ENCODE measurements at places on chromosomes 11 and 22.
A peak's percentile ranks its signal among the peaks of the same experiment; 100 is the strongest.

DNA sequence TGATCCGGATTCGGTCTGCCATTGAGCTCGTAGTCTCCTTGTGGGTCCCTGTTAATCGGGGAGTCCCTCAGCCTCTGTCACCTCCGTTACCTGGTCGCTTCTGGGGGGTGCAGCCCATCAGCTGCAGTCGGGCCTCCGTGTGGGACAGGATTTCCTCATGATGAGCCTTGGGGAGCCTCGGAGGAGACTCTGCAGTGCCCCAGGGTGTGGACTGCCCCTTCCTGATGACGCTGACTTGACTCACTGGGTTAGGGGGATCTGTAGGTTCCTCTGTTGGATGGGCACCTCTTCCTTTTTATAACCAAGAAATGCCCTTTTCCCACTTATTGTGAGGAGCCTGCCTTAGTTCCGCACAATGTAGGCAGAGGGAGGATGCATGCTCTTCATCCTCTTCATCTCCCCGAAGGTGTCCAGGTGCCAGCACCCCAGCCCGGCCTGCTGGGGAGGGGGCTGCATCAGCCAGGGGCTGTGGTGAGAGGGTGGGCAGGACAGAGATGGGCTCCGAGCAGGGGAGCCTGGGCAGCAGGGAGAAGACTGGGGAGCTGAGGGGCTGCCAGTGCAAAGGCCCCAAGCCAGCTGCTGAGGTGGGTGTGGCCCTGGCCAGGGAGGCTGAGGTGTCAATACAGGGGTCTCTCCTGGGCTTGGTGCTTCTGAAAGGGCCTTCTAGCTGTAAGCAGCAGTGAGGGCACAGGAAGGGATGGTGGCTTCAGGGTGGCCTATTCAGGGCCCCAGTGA lies 13.5 kb upstream of the TTLL8 start:
- no peak for DNase-seq

- no peak for DNase-seq
Measured at GRCh38 chr11:85783758-85784157, 27.2 kb downstream of the SYTL2 start.

GRCh38 chr22:47090591-47091245 lies 328.3 kb downstream of the TBC1D22A start:
- no peak for DNase-seq

GRCh38 chr11:59728913-59729312 lies 15.3 kb upstream of the OR10V1 start:
- DNase-seq, result no peak

DNA sequence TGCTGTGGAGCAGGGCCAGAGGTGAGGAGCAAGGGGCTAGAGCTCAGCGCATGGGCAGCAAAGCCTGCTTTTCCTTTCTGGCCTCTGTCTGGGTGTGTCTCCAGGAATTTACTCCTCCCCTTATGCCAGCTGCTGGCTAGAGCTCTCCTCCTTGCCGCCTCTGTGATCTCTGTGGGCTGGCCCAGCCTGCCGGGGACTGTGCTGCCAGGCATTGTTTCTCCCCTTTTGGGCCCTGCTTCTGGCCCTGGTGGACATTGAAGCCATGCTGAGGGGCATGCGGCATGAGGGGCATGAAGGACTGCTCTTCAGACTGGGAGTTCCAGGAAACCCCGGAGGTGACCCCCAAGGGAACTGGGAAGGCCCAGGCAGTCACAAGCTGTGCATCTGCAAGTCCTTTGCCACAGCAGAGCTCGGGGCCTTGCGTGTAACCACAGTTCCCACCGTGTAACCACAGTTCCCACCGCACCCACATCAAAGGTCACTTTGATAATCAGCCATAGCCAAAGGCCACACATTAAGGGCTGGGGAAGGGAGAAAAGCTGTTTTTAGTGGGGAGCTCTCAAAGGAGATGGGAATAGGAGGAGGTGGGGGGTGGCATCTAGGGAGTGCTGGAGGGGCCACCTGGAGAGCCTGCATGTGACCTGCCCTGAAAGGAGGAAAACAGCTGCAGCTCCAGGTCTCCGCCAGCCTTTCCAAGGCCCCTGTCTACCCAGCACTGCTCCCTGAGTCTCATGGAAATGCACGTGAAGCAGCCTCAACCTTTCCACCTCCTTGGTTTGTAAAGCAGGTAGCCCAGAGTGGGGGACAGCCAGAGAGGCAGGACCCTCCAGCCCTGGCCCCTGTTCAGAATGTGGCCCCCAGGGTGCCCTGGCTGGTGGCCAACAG lies 62.3 kb downstream of the PPFIBP2 start:
- DNase-seq, result no peak

DNA sequence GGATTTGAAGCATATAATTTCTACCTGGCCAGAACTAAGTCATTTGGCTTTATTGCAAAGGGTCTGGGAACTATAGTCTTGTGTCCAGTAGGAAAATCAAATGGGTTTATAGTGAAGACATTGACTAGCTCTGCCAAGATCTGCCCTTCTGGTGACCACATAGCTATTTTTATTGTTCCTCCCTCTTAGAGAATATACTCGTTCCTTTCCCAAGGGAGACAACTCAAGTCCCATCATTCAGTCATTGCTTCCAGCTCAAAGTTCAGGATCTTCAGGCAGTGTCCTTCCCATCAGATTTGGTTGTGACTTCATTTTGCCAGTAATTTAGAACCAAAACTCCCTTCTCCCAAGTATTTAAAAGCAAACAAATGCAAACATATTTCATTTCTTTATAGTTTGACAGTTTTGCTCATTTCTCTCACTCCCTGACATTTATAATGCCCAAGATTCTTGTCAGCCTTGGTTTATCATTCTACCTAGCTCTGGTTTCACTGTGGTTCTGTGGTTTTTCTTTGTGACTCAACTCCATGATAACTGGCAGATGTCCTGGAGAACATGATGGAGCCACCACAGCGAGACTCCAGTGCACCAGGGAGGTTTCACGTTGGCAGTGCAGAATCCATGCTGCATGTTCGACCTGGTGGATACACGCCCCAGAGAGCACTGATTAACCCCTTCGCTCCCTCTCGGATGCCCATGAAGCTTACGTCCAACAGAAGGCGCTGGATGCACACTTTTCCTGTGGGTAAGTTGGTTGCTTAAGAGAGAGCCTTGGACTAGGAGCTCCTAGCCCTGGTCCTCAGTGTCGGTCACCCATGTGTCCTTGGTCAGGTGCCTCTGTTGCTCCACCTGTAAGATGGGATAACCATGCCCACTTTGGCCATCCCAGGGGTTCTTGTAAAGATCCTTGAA lies 64.9 kb downstream of the DEPDC5 start:
- DNase-seq, result no peak

DNA sequence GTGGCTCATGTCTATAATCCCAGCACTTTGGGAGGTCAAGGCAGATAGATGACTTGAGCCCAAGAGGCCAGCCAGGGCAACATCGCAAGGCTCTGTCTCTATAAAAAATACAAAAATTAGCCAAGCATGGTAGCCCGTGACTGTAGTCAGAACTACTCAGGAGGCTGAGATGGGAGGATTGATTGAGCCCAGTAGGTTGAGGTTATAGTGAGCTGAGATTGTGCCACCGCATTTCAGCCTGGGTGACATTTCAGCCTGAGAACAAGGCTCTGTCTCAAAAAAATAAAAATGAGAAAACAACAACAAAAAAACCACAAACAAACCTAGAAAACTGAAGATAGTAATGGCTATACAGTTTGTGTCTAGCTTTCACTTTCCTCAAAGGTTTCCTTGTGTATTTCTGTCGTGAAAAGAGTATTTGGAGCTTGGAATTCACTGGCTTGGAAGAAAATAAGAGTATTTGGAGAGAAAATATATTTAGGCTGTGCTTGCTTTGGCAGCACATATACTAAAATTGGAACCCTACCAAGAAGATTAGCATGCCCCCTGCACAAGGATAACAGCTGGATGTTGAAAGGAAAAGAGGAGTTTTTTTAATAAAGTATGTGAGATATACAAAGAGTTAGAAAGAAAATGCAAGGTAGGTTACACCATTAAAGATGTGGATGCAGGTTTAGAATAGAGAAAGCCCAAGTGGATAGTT lies 3.9 kb upstream of the BIRC3 start:
- DNase-seq, result no peak

GRCh38 chr22:20552443-20553401 lies 45.3 kb downstream of the MED15 start:
- DNase-seq, result no peak

DNA sequence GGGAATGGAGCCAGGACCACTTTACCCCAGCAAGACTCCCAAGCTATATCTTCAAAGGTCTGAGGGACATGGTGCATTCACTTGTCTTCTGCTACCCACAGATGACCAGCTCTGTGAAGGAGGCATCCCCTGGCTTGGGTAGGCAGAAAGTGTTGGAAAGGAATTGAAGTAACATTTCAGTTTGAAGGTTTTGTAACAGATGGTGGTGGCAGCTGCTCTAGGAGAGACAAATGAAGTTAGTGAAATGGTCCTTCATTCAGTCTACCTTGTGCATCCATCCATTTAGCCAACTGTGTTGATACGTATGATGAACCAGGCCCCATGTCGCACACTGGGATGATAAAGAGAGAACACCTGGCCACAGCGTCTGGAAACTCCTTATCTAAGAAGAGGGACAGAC lies 140.5 kb downstream of the COMMD9 start:
- DNase-seq, result no peak

GRCh38 chr11:75365711-75366181 lies 14.3 kb upstream of the ARRB1 start:
- DNase-seq, result no peak

DNA sequence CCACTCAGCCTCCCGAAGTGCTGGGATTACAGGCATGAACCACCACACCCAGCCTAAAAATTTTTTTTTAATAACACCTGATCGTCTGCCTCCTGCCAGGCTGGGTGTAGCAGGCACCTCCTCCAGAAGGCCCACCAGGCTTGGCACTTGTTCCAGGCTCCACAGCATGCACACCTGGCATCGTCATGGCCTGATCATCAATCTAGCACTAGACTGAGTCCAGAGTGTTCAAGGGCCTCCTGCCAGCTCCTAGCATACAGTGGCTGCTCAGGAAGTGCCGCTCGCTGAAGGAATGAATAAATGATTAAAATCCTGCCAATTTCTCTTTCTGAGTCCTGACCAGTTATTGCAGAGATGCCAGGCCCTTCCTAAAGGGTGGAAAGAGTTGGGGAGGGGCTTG lies 3.5 kb upstream of the PDGFB start:
- DNase-seq, result no peak

DNA sequence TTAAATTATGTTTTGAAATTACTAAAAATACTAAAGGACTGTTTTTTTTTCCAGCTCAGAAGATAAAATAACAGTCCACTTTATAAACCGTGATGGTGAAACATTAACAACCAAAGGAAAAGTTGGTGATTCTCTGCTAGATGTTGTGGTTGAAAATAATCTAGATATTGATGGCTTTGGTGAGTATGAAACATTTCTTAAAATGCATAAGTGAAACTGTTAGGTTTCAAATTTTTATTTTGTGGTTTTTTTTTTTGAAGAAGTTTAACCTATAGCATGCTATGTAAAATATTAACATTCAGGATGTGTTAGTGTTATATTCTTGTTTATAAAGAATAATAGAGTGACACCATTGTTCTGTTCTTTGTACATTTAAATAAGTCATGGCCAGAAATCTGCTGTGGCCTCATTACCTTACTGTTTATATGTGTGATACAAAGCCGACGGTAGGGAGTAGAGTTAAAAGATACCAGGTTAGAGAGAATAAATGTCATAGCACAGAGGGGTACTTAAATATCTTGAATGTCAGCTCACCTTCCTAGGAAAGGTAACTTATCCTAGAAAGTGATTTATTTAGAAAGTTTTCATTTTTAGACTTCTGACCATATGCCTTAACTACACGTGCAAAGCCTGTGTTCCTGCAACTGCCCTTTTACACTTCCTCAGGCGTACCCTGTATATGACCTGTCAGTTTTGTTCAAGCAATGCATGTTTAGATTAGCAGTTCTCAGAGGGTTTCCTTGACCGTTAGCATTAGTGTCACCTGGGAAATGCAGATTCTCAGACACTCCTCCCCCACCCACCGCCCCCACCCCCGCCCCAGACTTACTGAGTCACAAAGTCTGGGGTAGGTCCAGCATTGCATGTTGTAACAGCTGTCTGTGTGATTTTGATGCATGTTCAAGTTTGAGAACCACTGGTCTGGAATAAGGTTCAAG lies 6.3 kb downstream of the FDX1 start:
- no peak for DNase-seq

GRCh38 chr11:120801801-120802689 lies 221.9 kb upstream of the TBCEL start:
- peak; percentile 57 for DNase-seq

- DNase-seq, result no peak
Measured at GRCh38 chr11:215581-216037, 8.1 kb downstream of the RIC8A start.

DNA sequence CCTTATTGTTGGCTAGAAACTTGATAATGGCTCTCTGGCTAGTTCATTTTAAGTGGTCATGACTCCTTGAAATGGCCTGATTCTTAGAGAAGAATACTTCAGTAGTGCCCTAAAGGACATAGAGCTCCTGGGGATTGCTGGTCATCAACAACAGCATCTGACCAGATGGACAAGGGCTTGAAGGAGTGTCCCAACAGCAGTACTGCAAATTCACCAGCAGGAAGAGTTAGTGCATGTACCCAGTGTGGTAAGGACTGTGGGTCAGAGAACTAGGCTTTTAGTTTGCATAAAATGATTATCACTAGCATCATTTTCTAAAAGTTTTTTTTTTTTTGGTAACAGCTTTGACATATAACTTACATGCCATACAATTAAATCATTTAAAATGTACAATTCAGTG lies 39.5 kb upstream of the CUL5 start:
- no peak for DNase-seq

DNA sequence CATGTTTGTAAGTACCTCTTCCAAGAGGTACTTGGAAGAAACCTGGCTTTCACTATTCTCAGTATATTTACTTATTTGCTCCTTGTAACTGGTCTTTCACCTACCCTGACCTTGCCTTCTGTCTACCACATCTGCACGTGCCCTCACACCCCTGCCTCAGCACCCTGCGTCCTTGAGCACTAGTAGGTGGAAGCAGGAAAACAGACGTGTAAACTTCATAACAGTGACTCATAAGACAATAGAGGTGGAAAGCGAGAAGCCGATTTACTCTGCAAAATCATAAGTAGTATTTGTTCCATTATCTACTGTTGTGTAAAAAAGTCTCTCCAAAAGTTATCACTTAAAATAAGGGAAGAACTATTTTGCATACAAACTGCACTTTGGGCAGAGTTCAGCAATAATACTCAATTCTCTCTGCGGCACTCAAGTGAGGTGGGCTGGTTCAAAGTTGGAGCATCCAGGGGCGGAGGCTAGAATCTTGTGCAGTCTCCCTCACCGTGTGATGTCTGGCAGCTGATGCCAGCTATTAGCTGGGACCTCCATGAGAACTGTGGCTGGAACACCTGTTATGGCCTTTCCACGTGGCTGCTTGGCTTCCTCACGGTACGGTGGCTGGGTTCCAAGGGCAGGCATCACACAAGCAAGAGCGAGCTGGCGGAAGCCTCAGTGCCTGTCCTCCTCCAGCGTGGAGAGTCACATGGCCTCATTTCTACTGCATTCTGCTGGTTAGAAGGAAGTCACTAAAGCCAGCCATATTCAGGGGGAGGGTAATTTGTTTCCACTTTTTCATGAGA lies 30.4 kb downstream of the PACS1 start:
- peak; percentile 1 for DNase-seq

DNA sequence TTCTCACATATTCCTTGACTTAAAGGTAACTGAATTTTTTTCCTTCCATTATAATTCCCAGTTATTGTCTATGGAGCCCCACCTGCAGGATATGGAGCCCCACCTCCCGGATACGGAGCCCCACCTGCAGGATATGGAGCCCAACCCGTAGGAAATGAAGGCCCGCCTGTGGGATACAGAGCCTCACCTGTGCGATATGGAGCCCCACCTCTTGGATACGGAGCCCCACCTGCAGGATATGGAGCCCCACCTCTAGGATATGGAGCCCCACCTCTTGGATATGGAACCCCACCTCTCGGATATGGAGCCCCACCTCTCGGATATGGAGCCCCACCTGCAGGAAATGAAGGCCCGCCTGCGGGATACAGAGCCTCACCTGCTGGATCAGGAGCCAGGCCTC lies 28.1 kb downstream of the WBP2NL start:
- DNase-seq, result no peak

Data from NCI-H1436 (cell line).